ENCODE measurements at places on chromosomes 1 and 21.

DNA sequence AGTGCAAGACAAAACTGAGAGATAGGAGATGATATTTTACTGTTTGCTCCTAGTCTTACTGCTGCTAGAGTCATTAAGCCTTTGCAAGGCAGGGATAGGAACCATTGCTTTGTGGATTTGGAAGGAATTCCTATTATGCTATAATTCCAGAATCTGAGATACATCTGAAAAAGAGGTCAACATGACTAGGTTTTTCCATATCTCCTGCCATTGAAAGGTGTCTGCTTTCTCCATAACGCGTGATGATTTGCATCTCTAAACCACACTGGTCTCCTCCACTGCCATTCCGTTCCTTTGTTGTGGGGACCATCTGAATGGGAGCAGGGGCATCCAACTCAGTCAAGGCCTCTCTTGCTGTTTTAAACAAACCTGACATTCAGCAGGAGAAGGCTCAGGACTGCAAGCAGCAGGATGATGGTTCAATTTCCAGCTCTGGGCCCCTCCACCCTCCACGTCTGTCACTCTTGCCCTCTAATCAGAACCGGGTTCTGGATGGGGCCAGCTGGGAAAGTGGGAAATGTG, 45.2 kb downstream of the PLPP3 start:
- DNase-seq = no peak

DNA sequence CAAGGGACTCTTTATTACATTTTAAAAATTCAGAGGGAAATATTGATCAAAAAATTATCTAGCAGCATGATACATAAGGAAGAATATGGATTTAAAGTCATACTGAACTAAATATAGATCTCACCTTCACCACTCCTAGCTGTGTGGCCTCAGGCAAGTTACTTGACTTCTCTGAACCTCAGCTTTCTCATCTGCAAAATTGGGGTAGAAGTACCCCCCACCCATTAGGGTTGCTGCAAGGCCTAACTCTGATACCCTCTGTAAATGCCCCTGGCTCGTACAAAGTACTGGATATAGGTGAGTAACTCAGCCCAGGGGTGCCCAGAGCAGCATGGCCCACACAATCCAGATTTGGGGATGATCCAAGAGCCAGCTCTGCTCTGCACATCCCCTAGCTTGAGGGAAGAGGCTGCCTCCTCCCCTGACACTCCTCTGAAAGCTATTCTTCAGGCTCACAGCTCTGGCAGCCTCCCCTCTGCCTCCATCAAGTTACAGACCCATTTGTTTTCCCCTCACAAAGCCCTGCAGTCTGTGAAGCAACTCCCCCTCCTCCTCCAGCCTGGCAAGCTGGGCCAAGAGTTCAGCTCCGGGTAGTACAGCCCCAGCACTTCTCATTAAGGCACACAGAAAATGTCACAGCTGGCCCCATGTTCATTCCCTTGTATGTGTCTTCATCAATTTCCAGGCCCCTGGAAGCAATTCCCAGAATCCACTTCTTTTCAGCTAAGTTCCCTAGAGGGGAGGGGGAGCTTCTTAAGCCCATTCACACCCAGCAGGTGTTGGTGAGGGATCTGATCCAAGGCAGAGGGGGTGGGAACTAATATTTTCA, 143.7 kb downstream of the PLPP3 start:
- no peak for DNase-seq

GRCh38 chr1:6035719-6036118, 10.0 kb upstream of the KCNAB2 start:
- DNase-seq = no peak

DNA sequence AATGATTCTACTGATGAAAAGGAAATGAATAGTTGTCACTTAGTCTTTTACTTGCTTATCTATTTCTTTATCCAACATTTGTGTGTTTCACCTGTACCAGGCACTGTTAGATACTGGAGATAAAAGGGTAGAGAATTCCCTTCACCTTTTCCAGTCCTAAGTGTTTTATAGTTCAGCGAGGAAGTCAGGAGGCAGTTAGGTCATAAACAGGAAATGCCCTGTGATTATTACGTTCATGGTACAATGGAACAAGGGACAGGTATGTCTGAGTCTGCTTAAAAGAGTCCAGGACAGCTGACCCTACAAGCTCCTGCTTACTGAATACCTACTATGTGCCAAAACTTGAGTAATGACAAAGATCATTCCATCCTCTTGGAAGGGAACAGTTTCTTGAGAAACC, 77.8 kb downstream of the TNR start:
- no peak for DNase-seq

GRCh38 chr1:17347769-17348592, 24.0 kb upstream of the PADI6 start:
- no peak for DNase-seq

- DNase-seq = no peak
Observed at GRCh38 chr1:221035662-221036153, 156.5 kb downstream of the HLX start.

DNA sequence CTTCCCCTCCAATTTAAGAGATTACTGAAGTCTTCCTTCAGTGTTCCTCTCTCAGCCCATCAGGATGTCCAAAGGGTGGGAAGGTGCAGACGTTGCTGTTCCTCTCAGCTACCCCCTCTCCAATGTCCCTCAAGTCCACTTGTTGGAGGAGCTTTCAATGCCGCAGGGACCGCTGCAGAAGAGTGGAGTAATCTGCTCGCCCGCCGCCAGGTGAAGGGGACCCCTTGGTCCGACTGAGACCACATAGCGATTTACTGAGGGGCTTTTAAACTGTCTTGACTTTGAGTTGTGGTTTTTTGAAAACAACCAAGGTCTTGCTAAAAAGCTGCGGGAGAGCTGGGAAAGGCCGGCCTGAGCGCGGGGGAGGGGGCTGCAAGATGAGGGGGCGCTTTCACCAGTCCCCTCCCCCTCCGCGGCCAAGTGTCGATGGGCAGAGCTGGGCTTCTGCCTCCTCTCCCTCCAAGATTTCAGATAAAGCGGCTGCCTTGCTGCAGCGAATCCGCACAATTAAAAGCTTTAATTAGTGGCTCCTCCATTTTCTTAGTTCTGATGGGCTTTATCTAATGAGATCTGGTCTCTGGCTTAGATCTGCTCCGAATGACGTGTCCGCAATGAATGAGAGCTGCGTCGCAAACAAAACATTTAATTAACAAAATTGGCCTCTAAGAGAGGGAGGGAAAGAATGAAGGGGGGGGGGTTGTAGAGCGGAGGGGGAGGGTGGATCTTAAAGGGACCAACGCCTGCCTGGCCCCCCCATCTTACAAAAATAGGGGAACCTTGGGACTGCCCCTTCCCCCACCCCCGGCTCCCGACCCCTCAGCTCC, 5.9 kb downstream of the LMO4 start:
- DNase-seq = no peak

- no peak for DNase-seq
Observed at GRCh38 chr1:3638027-3638426, 11.9 kb downstream of the WRAP73 start.

- no peak for DNase-seq
Observed at GRCh38 chr1:25106976-25107642, 125.2 kb downstream of the SYF2 start.

DNA sequence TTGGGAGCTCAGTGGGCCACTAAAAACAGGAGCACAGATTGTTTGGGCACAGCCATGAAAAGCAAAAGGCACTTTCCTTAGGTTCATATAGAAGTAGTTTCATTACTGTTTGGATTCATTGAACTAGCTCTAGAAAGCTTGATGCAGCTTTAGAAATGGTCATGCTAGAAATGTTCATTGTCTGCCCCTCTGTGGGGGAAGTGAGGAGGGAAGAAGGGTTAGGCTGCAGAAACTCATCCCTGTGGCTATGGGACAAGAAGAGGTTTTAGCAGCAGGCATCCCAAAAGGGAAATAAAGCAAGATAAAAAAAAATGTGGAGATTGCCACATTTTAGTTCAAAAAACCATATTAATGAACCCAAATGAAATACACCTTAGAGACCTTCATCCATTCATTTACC, 359.6 kb upstream of the PTBP2 start:
- no peak for DNase-seq

- no peak for DNase-seq
Observed at GRCh38 chr1:8217011-8217711, 100.8 kb upstream of the SLC45A1 start.

GRCh38 chr1:183004141-183004540, 19.1 kb upstream of the LAMC1 start:
- DNase-seq = no peak

DNA sequence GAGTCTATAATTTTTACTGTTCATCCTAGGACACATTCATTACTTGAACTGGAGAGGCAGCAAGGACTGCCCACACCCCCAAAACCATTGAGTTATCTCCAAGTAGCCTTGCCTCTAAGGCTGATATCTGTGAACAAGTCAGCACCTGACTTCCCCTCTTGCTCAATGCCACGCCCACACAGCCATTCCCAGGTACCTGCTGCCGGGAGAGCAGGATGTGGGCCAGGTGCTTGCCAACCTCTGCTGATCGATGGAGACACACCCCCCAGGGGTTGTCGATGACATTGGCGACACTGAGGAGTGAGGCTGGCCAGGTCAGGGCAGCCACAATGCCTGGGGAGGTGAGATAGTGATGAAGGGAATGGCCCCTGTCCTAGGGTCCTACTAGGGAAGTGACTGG, 60.1 kb downstream of the TMCO4 start:
- DNase-seq = no peak

DNA sequence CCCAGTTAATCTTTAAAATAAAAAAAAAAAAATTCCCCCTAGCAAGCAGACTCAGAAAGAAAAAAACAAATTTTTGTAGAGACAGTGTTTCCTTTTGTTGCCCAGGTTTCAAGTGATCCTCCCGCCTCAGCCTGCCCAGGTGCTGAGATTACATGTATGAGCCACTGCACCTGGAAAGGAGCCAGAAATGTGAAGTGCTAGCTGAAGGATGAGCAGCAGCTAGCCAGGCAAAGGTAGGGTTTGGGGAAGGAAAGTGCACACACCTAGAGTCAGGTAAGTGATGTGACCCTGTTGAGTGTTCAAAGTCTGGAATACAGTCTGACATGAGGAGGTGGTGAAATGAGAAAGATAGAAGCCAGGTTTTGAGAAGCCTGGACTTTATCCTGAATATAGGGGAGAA, 1.7 kb downstream of the AKR1A1 start:
- no peak for DNase-seq

- no peak for DNase-seq
Observed at GRCh38 chr1:211910113-211910884, 79.7 kb upstream of the LPGAT1 start.

- no peak for DNase-seq
Observed at GRCh38 chr1:207191776-207192175, 87.7 kb downstream of the C4BPA start.

DNA sequence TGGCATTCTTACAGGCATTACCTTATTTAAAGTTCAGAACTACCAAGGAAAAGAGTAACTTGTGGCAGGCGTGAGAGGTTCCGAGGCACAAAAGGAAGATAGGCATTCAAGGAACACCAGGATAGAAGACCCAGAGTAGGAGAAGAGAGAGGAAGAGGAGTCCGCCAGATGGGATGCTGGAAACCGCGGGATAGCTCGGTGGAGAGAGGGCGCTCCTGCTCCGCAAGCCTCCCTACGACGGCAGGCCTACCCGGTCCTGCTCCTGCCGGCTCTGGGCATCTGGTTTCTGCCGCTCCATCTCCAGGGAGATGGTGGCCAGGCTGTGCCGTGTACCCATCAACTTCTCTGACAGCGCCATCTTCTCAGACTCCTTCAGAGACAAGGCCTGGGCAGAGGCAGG, 5.4 kb upstream of the NBPF1 start:
- no peak for DNase-seq

DNA sequence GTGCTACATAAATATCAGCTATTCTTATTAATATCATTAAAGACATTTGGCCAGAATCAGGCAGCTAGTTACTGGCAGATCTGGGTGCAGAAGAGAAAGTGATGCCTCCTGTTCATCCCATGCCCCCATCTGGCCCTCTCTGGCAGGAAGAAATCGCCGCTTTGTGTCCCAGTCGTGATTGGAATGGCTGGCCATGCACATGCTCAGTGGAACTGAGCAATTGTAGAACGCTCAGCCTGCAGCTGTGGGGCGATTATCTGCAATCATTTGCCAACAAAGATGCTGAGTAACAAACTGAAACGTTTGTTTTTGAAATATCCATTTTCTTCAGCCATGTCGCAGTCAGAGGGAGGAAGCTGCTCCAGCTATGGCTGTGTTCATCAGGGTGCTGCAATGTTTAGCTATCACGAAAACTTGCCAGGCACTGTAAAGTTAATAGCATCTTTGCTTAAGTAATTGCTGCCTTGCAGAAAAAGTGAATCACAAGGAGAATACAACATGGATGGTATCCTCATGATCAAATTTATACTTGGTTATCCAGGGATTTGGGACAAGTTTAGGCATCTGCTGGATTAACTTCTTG, 36.5 kb downstream of the NGF start:
- no peak for DNase-seq

DNA sequence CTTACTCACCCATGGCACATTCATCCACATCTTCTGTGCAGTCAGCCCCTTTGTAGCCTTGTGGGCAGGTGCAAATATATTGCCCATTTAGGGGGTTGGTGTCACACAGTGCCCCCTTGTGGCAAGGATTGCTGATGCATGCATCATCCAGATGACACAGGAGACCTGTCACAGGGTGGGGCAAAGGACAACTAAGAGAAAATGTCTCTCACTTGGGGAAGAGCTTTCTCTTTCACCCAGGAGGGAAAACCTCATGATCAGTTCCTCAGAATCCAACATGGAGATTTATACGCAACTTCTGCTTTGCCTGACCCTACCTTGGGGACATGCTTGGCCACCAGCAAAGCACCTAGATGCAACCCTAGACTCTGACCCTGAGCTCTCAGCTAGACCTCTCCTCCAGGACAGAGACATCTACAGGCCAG, 71.8 kb upstream of the ADAM30 start:
- DNase-seq = no peak

GRCh38 chr1:208054911-208055379, 144.0 kb upstream of the CD34 start:
- DNase-seq = no peak

GRCh38 chr1:68128157-68128556, 77.7 kb upstream of the DIRAS3 start:
- no peak for DNase-seq

DNA sequence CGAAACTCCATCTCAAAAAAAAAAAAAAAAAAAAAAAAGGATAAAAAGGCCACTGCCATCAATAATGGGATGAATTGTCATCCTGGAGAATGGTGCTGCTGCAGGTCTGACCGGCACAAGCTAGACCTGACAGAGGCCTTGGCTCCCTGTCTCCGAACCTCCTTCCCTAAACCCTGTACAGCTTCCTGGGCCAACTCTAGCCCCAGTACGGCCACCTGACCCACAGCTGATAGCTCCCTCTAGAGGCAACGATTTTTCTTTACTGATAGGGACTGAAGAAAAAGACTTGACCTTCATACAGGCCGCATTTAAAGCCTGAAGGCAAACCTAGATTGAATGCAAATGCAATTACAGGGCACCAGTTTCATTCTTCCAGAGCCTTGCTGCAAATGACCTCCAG, 30.7 kb downstream of the NOL9 start:
- no peak for DNase-seq

DNA sequence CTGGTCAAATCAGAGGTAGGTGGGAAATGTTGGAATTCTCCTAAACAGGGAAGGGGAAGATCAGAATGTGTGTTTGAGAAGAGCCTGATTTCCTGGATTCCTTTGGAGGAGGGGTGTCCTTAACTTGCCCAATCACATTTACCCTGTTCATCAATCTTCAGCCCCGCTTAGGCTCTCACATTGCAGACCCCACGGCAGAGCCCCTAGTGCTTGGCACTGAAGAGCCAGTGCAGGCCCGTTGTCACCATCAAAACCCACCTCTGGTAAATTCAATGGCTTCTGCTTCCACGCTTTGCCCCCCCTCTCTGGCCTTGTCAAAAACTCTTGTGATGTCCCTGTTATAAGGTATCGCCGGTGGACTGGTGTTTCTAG, 2.3 kb downstream of the AGPAT3 start:
- DNase-seq = no peak

Measured in activated gamma-delta T cell (primary cell).